Upper lobe of left lung (tissue), 6 donors: ENCODE measurements at places on chromosomes 3 and 15. TPM values are rescaled to one million over a fixed set of nuclear protein-coding genes. Genes with fewer than 3 reads are reported as not detected.
A peak's percentile ranks its signal among the peaks of the same experiment; 100 is the strongest.

Gene SLC12A1
- total RNA-seq = not detected

Gene GRK7
- not detected for total RNA-seq

Gene ACKR2
- 2.3 TPM for total RNA-seq

DNA sequence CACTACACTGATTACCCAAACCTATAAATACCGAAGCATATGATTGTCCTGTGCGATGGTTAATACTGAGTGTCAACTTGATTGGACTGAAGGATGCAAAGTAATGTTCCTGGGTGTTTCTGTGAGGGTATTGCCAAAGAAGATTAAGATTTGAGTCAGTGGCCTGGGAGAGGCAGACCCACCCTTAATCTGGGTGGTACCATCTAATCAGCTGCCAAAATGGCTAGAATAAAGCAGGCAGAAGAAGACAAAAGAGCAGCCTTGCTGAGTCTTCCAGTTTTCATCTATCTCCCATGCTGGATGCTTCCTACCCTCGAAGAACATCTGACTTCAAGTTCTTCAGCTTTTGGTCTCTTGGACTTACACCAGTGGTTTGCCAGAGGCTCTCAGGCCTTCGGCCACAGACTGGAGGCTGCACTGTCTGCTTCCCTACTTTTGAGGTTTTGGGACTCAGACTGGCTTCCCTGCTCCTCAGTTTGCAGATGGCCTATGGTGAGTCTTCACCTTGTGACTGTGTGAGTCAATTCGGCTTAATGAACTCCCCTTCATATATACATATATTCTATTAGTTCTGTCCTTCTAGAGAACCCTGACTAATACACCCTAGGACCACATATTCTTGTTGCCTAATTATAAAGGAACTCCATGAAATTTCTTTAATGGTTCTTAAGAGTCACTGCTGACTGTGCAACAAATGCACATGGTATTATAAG is 31.7 kb downstream of the CSNK1G1 start:
- no peaks in the 10 kb centered on the region for H3K4me1 ChIP-seq
- H3K36me3 ChIP-seq = no peaks in the 10 kb centered on the region
- H3K4me3 ChIP-seq = no peak overlapping the region
- peak; percentile 23 for DNase-seq

DNA sequence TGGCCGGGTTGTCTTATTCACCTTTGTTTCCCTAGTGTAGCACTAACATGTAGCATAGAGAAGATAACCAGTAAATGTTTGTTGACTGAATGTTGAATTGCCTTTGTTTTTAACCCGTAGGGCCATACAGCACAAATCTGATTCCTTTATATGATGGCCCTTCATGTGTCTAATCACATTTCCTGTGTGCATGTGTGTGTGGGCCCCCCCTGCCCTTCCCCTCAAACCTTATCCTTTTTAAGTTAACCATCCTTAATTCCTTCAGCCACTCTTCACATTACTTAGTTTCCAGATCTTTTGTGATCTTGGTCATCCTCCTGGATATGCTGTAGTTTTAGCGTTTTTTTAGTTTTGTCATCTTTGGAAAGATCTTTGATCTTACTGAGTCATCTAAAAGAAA is 4.2 kb downstream of the NEO1 start:
- no peaks in the 10 kb centered on the region for H3K27me3 ChIP-seq
- H3K4me1 ChIP-seq = peaks cover 10% of the 10 kb centered on the region
- H3K27ac ChIP-seq = no peak overlapping the region
- H3K4me3 ChIP-seq = no peak overlapping the region
- no peak for DNase-seq

- H3K36me3 ChIP-seq = no peaks in the 10 kb centered on the region
- no peak for DNase-seq
- H3K27ac ChIP-seq = peak overlapping the region; percentile 87
- peaks cover 44% of the 10 kb centered on the region for H3K4me1 ChIP-seq
- no peaks in the 10 kb centered on the region for H3K27me3 ChIP-seq
Observed at GRCh38 chr3:42025370-42026138, 63.7 kb upstream of the ULK4 start.

DNA sequence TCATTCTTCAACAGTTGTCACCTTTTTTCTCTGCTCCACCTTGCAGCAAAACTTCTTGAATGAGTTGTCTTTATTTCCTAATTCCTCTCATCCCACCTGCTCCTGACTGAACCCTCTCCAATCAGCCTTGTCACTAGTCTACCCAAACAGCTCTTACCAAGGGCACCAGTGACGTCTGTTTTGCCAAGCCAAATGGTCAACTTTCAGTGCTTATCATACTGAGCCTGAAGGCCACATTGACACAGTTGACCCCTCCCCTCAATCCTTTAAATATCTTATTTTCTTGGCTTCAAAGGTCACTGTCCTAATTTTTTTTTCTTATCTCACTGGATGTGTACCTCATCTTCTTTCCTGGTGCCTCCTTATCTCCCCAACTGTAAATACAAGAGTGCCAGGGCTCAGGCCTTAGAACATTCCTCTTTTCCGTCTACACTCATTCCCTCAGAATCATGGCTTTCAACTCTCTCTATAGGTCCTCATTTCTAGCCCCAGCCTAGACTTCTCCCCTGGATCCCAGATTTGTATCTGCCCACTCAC is 43.2 kb downstream of the CMTM8 start:
- H3K4me3 ChIP-seq = no peak overlapping the region
- no peak overlapping the region for H3K27ac ChIP-seq

DNA sequence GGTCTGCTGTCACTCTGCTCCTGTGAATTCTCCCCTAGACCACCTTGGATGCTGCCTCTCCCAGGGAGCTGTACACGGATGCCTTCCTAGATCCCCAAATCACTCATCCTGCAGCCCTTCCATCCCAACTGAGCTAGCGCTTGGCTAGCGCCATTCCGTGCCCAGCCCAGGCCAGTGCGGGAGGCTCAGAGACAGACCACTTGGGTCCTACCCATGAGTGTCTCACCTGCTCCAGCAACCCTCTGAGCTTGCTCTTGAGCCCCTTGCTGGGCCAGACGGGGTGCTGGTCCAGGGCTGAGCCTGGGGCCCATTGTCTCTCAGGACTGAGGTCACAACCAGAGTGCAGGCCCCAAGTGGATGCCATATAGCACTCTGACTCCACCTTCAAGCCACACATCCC is 17.7 kb downstream of the SH2D7 start:
- H3K27ac ChIP-seq = no peak overlapping the region
- no peaks in the 10 kb centered on the region for H3K36me3 ChIP-seq
- H3K4me3 ChIP-seq = no peak overlapping the region
- DNase-seq = no peak
- peaks cover 3% of the 10 kb centered on the region for H3K4me1 ChIP-seq

DNA sequence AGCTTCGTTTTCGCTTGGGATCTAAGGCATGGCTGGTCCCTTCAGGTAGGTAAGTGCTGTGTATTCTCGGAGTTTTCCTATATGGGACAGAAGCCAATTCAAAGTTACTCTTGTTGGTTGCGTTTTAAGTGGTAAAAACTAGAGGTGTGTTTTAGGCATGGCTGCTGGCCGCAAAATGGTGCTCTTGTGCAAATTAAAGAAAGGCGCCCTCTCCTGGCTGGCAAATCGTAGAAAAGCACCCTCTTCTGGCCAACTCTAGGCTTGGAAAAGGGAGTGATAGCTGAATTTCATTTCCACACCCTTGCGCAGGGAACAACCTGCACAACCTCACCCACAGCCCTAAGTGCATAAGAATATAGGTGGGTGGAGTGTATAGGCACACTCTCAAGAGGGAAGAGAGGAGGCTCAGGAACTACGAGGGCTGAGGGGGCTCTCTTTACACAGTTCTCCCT is 23.5 kb downstream of the DRD3 start:
- DNase-seq = no peak
- H3K4me3 ChIP-seq = no peak overlapping the region
- no peaks in the 10 kb centered on the region for H3K36me3 ChIP-seq
- peaks cover 5% of the 10 kb centered on the region for H3K4me1 ChIP-seq
- no peak overlapping the region for H3K27ac ChIP-seq
- H3K27me3 ChIP-seq = no peaks in the 10 kb centered on the region

DNA sequence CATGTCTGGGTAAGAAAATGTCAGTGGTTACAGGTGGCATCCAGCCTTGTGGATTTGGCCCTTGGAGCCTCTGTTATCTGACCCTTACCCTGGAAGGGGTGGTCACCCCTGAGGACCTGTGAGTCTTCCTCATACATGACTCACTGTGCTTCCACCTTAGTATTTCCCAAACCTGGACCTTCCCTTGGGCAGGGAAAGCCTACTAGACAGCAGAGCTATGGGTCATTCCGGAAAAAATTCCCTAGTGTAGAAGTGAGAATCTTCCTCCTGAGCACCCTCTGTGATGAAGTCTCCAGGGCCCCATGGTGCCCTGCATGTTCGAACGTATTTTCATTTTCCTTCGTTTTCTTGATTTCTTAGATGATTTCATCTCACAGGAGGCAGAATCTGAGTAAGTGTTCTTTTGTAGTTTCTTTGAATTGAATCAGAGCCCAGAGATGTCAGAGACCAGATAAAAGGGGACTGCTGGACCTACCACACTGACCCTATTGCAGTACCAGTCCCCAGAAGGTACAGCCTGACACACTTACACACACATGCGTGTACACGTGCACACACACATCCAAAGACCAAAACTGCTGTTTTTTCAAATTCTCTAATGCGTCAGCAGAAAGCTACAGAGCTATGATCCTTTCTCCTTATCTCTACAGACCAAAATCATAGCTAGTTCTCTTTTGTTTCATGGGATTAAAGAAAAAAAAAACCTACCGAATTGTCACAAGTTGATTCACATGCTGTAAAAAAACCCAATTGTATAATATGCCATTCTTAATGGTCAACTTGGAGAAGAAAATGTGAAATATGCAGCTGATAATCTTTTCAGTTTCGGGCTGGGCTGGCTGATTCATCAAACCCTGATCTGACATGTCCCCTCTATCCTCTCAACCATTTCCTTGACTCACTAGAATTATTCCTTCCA is 50.5 kb upstream of the ARHGEF3 start:
- no peak overlapping the region for H3K27ac ChIP-seq
- no peak for DNase-seq
- no peaks in the 10 kb centered on the region for H3K27me3 ChIP-seq
- no peaks in the 10 kb centered on the region for H3K36me3 ChIP-seq

DNA sequence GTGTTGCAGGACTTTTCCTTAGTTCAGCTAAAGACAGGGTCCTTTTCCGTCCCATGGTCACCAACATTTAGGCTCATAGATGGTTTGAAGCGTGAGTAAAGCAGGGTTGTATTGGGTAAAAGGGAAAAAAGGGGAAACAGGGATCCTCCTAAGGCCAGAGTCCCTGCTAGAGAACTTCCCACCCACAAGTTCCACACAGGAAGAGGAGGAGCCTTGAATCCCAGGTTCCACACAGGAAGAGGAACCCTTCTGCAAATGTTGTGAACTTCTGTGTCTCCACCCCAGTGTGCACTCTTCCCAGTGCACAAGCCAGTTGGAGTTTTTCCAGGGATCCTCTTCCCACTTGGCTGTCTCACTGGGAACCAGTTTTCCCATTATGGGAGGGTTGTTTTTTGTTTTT is 27.6 kb upstream of the ATP8B4 start:
- no peaks in the 10 kb centered on the region for H3K4me1 ChIP-seq
- no peak overlapping the region for H3K4me3 ChIP-seq
- H3K36me3 ChIP-seq = no peaks in the 10 kb centered on the region
- no peak for DNase-seq
- no peaks in the 10 kb centered on the region for H3K27me3 ChIP-seq
- no peak overlapping the region for H3K27ac ChIP-seq

- peaks cover 5% of the 10 kb centered on the region for H3K4me1 ChIP-seq
- no peak overlapping the region for H3K4me3 ChIP-seq
- H3K27me3 ChIP-seq = no peaks in the 10 kb centered on the region
- H3K36me3 ChIP-seq = no peaks in the 10 kb centered on the region
- DNase-seq = no peak
Observed at GRCh38 chr3:111326144-111326995, 215.6 kb upstream of the CD96 start.

DNA sequence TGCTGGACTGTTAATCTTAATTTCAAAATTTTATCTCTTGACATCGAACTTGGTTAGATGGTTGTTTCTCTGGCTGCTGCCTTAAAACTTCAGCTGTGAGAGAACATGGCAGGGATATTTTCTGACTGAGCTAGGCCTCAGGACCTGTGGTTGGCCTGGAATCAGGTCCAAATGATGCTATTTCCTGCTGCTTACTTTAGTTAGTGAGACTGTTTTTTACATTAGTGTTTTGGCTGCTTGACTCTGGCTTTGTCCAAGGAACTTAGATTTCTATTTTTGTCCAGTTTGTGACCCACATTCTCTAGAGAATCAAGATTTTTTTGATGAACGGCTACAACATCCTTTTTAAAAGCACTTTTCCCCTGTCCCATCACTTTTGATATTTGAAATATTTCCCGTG is 497.9 kb upstream of the SGO1 start:
- H3K36me3 ChIP-seq = no peaks in the 10 kb centered on the region
- no peaks in the 10 kb centered on the region for H3K27me3 ChIP-seq
- DNase-seq = no peak
- H3K4me1 ChIP-seq = no peaks in the 10 kb centered on the region
- no peak overlapping the region for H3K27ac ChIP-seq

GRCh38 chr15:31343831-31344230 is 17.2 kb downstream of the KLF13 start:
- peaks cover 98% of the 10 kb centered on the region for H3K4me1 ChIP-seq
- peaks cover 12% of the 10 kb centered on the region for H3K36me3 ChIP-seq
- DNase-seq = no peak
- peak overlapping the region; percentile 75 for H3K27ac ChIP-seq
- H3K27me3 ChIP-seq = no peaks in the 10 kb centered on the region
- no peak overlapping the region for H3K4me3 ChIP-seq

GRCh38 chr3:106750092-106750491 is 627.1 kb upstream of the CCDC54 start:
- H3K4me1 ChIP-seq = no peaks in the 10 kb centered on the region
- no peak overlapping the region for H3K27ac ChIP-seq
- no peak overlapping the region for H3K4me3 ChIP-seq
- no peak for DNase-seq
- H3K27me3 ChIP-seq = no peaks in the 10 kb centered on the region
- H3K36me3 ChIP-seq = no peaks in the 10 kb centered on the region

DNA sequence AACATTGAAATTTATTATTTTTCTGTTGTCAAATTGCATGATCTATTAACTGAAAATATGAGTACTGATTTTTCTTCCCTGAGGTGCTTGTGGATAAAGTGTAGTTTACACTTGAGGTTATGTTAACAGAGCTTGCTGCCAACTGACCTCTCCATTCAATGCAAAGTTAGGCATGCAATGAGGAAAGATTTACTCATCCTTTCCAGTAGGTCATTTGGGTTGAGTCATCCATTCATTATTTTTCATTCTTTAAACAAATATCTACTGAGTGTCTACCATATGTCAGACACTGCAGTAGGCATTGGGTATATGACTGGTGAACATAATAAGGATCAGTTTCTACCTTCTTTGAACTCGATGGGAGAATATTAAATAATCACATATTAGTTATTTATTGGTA is 604.1 kb downstream of the EDEM1 start:
- DNase-seq = no peak
- no peaks in the 10 kb centered on the region for H3K27me3 ChIP-seq
- H3K4me3 ChIP-seq = no peak overlapping the region
- H3K27ac ChIP-seq = no peak overlapping the region
- no peaks in the 10 kb centered on the region for H3K36me3 ChIP-seq

- no peaks in the 10 kb centered on the region for H3K27me3 ChIP-seq
- no peaks in the 10 kb centered on the region for H3K36me3 ChIP-seq
- H3K4me3 ChIP-seq = no peak overlapping the region
- no peak overlapping the region for H3K27ac ChIP-seq
Observed at GRCh38 chr3:87082796-87083440, 92.0 kb upstream of the VGLL3 start.

GRCh38 chr3:35675206-35675605 is 35.9 kb downstream of the ARPP21 start:
- DNase-seq = no peak
- no peak overlapping the region for H3K4me3 ChIP-seq
- no peaks in the 10 kb centered on the region for H3K4me1 ChIP-seq
- no peaks in the 10 kb centered on the region for H3K36me3 ChIP-seq

GRCh38 chr3:16944356-16944755 is 59.6 kb downstream of the PLCL2 start:
- no peaks in the 10 kb centered on the region for H3K36me3 ChIP-seq
- no peak for DNase-seq
- H3K27ac ChIP-seq = no peak overlapping the region
- H3K4me3 ChIP-seq = no peak overlapping the region
- H3K4me1 ChIP-seq = no peaks in the 10 kb centered on the region
